ENCODE measurements at places on chromosomes 12 and 14. TPM values are rescaled to one million over a fixed set of nuclear protein-coding genes. Genes with fewer than 3 reads are reported as not detected.

DNA sequence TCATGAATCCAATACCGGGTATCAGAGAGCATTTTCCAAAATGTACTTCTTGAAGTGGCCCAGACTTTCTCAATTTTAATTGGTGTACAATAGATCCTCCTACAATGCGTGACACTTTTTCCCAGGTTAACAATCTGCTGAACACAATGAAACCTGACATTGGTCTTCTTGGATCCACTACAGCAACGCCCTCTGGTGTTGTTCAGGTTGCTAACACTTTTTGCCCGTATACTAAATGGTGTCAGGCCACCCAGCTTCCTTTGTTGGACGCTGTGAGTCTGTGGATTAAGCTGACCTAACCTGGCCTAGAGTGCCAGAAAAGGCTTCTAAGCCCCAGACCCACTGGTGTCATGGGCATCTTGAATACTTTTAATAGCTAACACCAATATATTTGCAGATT, 89.2 kb downstream of the KCNK10 start:
- DNase-seq, result no peak

DNA sequence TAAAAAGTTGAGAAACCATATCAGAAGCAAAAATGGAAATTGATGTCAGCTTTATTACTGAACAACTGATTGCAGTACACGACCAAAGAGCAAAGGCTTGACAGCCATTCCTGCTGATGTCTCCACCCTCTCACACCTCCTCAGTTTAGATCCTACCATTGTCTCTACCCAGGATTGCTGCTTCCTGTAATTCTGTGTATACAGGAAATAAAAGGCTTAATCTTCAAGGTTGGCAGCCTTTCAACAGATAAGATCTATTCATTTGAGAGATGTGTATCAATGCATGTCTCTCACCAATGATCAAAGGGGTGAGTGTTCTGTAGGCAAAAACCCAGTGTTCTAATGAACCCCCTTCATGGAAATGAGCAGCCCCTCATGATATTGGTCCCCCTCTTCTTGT, 27.0 kb downstream of the SLCO1C1 start:
- no peak for DNase-seq

DNA sequence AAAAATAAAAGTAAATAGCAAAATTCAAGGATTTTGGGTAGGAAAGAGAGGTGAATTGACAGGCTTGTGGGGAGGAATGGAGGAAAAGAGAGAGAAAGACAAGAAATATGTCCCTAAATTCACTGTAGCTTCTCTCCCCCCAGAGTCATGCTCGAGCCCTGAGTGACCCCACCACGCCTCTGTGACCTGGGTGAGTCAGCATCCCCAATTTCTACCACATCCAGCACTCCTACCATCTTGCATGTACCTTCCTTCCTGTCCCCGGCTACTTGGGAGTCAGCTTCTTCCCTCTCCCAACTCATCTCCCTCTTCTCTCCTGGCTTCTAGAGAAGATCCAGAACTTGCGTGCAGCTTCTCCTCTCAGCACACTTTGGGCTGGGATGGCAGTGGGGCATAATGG, 9.8 kb downstream of the ZNF219 start:
- no peak for DNase-seq

- peak; percentile 32 for DNase-seq
These were observed 47.3 kb downstream of the CHGA start for GRCh38 chr14:92970271-92970670.

DNA sequence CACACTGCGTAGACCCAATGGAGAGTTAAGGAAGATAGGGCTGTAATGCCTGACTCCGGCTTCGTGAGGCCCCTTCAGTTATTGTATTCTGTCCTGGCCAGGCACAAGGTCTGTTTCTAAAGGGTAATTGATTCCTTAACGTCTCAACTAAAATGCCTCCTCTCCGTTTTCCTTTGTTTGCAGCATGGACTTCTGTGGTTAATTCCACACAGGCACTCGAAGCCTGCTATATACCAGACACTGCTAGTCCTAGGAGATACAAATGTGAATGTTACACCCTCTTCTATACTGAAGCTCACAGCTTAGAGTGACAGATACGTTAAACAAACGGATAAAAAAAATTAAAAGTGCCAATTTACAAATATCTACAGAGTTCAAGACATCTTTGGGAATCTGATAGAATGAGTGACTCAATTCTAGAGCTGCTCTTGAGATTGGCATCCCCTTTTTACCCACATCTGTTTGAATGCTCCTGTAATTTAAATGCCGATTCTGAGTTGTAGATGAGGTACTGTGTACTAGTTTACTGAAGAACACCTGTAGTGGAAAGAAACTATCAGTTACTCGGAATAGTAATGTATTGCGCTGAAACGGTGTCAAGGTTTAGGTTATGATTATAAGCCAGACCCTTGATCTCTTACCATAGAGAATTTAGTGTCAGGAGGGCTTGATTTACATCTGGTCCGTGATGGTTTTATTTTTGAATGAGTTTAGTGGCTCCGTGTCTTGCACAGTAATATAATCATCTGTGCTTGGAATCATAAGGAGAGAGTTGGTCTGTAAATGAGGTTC, 784 bp downstream of the PSMA6 start:
- no peak for DNase-seq

GRCh38 chr12:43331935-43332334, 220.1 kb downstream of the ADAMTS20 start:
- no peak for DNase-seq

DNA sequence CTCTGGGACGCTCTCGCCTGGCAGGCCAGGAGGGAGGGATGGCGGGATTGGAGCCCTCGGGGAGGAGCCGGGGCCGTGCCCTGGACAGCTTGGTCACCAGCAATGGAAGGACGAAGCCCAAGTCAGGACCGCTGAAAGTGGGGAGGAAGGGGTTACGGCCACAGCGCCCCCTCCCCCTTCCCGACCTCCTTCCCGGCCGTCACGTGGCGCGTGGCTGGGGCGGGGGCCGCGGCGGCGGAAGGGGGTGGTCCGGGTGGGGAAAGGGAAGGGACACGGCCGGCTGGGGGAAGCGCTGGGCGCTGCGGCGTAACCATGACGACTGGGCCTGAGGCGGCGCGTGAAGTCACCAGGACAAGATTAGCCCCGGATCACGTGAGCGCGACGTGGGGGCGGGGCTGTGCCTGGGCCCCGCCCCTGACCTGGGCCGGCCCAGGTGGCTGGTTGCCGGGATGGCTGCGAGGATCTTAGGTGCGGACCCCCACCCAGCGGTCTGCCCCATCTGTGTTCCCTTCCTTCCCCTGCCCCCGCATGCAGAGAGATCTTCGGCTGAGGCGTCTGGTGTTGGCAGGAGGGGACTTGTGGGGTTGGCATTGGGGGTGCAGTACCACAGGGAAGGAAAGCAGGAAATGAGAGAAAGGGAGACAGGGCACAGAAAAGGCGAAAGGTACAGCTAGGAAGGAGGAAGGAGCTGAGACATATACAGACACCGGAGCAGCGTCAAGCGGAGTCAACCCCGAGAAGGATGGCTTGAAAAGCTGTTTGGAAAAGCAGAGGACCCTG, 6.2 kb downstream of the MAP3K12 start:
- DNase-seq, result peak; percentile 95

KRT76 gene
- total RNA-seq, result not detected

- no peak for DNase-seq
These were observed 596.1 kb downstream of the ETNK1 start for GRCh38 chr12:23221066-23221465.

FGD4 gene
- 17.3 TPM for total RNA-seq

GRCh38 chr14:91149462-91149861, 35.6 kb downstream of the DGLUCY start:
- DNase-seq, result no peak

ANKRD33 gene
- not detected for total RNA-seq

- DNase-seq, result no peak
These were observed 867.4 kb downstream of the NRXN3 start for GRCh38 chr14:79037593-79037992.

RNASE11 gene
- total RNA-seq, result not detected

DNA sequence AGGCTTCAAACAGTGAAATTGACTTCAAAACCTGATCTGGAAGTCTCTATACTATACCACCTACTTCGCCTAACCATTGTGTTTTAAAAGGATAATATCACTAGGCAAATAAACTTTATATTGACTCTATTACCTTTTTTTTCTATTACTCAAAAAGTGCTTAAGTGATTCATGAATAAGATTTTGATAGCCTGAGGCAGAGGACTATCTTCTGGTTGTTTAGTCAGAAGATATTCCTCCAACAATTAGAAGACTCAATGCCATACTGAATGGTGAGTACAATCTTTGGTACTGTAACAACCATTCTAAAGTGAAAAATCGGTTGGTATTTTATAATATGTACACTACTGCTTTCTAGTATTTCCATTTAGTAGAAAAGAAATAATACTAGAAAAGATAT, 22.8 kb downstream of the SLC6A15 start:
- DNase-seq, result no peak

DNA sequence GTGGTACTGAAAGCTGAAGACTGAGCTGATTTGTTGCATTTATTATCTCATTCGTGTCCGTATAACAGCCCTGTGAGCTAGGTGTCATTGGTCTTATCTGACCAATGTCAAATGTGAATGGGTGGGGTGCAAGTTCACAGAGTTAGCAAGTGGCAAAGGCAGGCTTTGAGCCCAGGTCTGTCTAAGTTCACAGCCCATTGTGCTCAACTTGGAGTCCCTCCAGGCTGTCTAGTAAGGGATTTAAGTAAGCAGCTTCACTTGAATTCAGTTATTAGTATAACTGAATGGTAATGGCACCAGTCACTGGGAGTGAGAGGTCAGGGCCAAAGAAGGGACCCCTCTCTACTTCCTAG, 8.5 kb downstream of the C1S start:
- no peak for DNase-seq

TMEM263 gene
- 28.8 TPM for total RNA-seq

- DNase-seq, result no peak
These were observed 12.3 kb upstream of the LBHD2 start for GRCh38 chr14:103071544-103072251.

DNA sequence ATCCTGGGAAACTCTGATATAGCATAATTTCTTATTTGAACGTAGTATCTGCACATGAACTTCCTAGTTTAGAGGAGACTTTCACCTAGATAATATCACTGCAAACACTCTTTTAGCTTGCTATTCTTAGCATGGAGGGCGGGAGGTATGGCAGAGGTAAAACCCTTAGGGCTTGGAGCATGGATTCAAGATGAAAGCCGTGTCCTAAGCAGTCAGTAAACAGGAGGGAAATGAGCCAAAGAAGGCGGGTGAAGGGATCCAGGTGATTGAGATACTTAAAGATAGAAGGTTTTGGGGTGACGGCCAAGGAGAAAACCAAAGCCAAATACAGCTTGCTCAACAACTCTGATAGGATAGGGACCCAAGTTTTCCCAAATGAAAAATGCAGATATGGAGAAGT, 107.1 kb upstream of the BCAT1 start:
- DNase-seq, result no peak

- no peak for DNase-seq
These were observed 197.0 kb downstream of the SLC41A2 start for GRCh38 chr12:104761091-104761490.

SRRM4 gene
- total RNA-seq, result 0.30 TPM

GRCh38 chr12:30213166-30213565, 429.4 kb upstream of the TMTC1 start:
- DNase-seq, result no peak

PSMD9 gene
- 34.9 TPM for total RNA-seq

GRCh38 chr12:52819731-52820510, 6.0 kb upstream of the KRT4 start:
- no peak for DNase-seq

GRCh38 chr12:17975239-17975638, 114.8 kb downstream of the RERGL start:
- DNase-seq, result no peak

- DNase-seq, result no peak
These were observed 212.4 kb upstream of the FAR2 start for GRCh38 chr12:28936711-28937110.

TSPAN9 gene
- total RNA-seq, result 156 TPM

AMN1 gene
- 9.7 TPM for total RNA-seq

GRCh38 chr14:37721976-37722659, 126.7 kb downstream of the TTC6 start:
- no peak for DNase-seq

BIN2 gene
- total RNA-seq, result 1.5 TPM

DNA sequence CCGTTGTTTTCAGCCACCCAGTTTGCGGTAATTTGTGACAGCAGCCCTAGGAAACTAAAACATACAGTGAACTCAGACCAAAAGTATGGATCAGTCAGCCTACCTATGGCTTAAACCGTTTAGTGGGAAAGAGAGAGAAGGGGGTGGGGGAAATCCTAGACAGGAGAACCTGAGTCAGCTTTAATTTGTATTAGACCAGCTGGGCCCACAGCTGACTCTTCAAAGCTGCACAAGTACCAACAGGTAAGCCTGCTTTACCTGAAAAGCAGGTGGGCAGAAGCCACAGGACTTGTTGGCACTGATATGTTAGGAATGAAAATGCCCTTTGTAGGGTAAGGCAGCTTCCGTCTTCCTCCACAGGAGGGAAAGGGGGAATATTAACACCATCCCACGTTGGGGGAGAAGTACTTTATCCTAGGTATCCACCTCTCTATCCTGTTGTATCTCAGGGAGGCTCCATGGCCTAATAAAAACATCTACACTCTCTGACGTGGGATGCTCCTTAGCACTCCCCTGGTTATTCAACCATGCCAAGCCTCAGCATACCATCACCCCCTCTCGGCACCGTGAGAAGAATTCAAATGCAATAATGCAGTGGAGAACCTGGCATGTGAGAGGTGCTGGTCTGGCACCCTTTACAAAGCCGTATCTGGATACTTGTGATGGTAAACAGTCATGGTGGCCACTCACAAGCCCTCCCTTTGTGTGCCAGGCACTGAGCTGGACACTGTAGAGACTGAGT, 70.3 kb downstream of the STON2 start:
- no peak for DNase-seq
